ENCODE measurements at places on chromosomes 5 and 9.

DNA sequence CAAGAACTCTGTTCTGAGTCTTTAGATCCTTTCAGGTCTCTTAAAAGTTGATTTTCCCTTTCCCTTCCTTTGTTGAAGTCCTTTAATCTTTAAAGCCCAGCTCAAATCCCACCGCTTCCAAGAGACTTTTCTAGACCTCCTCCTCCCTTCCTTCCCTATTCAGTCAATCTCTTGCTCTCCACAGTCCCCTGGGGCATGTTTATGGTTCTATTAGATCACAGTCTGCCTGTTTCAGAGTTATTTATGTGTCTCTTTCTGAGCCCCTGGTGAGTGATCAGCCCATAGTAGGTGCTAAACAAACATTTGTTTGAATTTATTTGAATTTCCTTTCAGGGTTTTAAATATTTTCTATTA, 7.2 kb upstream of the ARSI start:
- DNase-seq: no peak

- DNase-seq: no peak
Observed at GRCh38 chr5:166505544-166505943, 1785.9 kb upstream of the WWC1 start.

- no peak for DNase-seq
Observed at GRCh38 chr9:135772056-135772646, 70.2 kb downstream of the KCNT1 start.

DNA sequence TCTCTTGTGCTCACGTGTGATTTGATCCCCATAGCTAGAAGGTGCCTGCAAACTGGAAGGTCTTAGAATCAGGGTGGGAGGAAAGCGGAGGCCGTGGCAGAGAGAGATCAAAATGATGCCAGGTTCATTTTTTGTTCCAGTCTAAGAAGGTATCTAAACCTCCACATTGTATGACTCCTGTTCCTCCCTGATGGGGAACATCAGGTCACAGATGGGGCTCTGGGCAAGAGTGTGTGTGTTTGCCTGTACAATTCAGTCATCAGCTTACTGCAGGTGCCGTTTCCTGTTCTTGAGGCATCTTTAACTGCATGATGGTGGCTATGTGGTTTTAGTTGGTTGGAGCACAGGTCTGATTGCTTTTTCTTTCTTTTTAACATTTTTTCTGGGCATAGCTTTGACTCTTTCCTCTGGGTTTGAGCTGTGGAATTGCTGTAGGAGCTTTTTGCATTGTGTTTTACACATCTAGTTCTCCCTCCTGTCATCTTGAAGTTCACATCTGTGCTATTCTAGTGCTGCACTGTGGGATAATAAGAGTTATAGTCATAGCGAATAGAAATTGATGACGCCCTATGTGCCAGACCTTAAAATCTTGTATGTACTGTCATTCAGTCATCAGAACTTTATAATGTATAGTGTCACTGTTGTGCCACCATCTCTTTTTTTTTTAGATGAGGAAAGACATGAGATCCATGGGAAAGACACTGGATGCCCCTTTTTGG, 30.8 kb downstream of the ARHGAP26 start:
- no peak for DNase-seq

DNA sequence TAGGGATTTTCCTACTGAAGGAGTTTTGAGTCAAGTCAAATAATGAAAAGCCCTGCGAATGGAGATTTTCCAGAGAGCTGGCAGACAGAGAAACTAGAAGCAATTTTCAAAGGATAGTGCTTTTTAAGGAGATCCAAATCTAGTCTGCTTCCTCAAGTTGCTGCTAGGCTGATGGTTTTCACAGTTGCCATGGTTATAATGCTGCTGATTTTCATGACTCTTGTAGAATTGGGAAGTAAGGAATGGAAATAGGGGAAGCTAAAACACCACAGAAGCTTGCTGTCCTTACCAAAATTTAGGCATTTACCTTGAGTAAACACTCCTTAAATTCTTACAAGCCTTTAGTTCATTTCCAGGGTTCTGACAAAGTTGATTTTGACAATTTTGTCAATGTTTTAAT, 30.1 kb upstream of the HAPLN1 start:
- DNase-seq: no peak

- no peak for DNase-seq
Observed at GRCh38 chr5:89847743-89848142, 561.8 kb downstream of the CETN3 start.

DNA sequence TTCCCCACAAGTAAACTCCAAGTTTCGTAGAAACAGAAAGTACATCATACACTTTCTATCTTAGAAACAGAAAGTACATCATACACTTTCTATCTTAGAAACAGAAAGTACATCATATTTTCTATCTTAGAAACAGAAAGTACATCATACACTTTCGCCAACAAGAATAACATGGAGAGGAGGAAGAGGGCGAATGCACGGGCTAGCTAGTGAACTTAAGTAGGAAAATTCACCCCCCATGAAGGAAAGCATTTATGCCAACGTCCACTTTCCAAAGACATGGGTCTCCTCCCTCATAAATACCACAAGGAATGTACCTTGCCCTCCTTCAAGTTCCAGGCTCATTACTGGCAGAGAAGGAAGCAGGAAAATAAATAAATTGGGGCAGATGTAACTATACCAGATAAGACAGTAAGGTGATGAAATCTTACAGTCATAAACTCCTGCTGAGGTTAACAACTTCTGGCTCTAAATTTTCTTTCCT, 64.7 kb downstream of the FRMD3 start:
- no peak for DNase-seq

Measured in fibroblast of skin of left biceps (primary cell).